ENCODE measurements at places on chromosomes 16 and 17.

DNA sequence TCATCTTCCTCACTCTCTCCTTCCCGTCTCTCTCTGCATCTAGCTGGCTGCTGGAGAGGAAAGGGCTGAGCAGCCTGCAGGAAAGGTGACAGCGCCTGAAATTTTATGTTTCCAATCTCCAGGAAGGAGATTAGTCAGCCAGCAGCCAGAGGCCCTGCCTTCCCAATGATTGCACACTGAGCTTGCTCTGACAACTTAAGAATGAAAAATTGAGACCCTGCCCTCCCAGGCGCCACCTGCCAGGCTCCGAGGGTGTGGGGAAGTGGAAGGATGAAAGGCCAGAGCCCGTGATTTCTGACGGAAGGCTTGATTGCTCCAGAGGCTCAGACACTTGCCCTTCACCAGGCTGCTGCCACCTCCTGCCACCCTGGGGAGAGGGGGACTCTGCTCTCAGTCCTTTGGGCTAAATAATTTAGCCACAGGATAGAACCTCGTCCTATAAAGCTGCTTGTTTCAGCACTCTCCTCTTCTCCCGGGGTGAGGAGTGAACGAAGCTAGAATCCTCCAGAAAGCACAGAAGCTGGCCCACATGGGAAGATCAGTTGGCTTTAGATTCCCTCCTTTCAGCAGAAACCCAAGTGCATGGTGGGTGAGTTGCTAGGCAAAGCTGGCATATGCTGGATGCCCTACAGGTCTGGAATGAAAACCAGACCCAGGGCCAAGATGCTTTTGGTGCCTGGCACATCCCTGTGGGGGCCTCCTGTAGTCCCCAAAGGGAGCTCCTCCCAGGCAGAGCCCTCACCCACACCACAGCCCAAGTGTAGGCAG is 33.5 kb downstream of the GRIN2C start:
- no peaks in the 10 kb centered on the region for H3K36me3 ChIP-seq
- no peak overlapping the region for H3K4me3 ChIP-seq
- H3K4me1 ChIP-seq: no peaks in the 10 kb centered on the region
- H3K27me3 ChIP-seq: no peaks in the 10 kb centered on the region
- no peak overlapping the region for H3K27ac ChIP-seq
- DNase-seq: no peak

GRCh38 chr17:3964203-3965117 is at the start of gene ATP2A3:
Gene ATP2A3, minus strand, starts transcription at chr17:3964437. Its CDS starts 146 bp downstream, at chr17:3964291.
- H3K4me3 ChIP-seq: peak within 1 kb of the TSS; percentile 31
- H3K36me3 ChIP-seq: no peaks in the 10 kb centered on the region
- DNase-seq: no peak
- no peaks in the 10 kb centered on the region for H3K27me3 ChIP-seq
- no peaks in the 10 kb centered on the region for H3K4me1 ChIP-seq
- H3K27ac ChIP-seq: peak within 1 kb of the TSS; percentile 44

DNA sequence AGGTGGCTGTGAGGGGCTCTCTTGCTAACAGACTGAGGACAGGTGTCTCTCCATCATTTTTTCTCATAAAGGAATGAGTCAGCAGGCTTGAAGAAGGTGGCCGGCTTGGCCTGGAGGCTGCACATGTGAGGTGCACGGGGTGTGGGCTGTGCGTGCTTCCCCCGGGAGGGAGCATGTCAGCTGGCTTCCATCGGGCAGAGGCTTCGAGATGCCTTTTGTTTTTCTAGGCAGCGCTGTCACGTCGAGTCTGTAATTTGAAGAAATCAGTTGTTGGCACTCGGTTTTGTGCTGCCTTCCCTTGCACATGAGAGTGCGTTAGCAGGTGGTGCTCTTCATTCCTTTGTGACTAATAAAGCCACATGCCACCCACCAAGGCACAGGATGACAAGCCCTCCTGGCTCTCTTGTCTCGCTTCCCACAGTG is 89.7 kb downstream of the NPIPB11 start:
- H3K4me1 ChIP-seq: no peaks in the 10 kb centered on the region
- H3K27ac ChIP-seq: no peak overlapping the region
- DNase-seq: no peak
- no peaks in the 10 kb centered on the region for H3K36me3 ChIP-seq

- no peak for DNase-seq
- no peaks in the 10 kb centered on the region for H3K27me3 ChIP-seq
- H3K36me3 ChIP-seq: no peaks in the 10 kb centered on the region
- H3K27ac ChIP-seq: no peak overlapping the region
Measured at GRCh38 chr16:6124136-6124535, 1026.5 kb upstream of the EEF2KMT start.

GRCh38 chr17:6576038-6576785 is 19.9 kb upstream of the PITPNM3 start:
- H3K27me3 ChIP-seq: no peaks in the 10 kb centered on the region
- no peak overlapping the region for H3K4me3 ChIP-seq
- H3K4me1 ChIP-seq: no peaks in the 10 kb centered on the region
- no peak for DNase-seq

DNA sequence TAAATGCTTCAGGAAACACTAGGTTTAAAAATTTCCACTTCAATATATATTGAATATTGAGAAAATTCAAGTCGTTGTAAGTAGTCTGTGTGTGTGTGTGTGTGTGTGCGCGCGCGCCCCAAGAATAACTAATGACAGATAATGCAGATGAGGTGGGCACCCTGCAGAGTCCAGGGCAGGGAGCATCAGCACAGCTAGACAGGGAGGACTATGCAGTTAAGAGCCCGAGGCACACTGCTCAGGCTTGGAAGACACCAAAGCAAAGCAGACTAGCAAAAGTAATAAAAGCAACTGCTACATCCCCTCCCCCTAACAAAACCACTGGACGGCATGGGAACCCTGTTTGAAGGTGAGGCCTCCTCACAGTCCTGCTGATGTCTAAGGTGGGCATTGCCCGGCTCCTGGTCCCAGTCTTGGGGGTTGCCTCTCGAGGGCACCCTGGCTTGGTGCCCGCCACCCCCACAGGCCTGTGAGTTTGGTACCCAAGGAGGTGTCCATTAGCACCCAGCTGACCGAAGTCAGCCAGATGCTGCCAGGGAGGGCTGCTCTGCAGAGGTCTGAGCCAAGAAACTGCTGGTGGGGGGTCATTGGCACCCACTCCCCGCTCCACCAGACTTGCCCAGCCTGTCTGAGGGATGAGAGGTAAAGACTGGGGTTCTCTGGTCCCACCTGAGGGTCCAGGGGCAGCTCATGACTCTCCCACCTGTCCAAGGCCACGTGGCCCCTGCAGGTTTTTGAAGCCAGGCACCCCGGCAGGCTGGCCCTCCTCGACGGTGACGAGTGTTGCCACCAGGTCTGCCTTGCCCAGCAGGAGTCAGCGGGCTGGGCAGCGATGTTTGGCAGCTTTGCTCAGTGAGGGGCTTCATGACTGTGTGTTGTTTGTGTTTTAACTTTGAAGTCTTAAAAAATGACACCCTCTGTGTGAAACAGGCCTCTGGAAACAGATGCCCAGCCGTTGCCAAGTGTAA is 18.7 kb downstream of the LRRC75A start:
- H3K4me1 ChIP-seq: peaks cover 3% of the 10 kb centered on the region
- DNase-seq: no peak
- no peak overlapping the region for H3K4me3 ChIP-seq
- no peaks in the 10 kb centered on the region for H3K27me3 ChIP-seq

DNA sequence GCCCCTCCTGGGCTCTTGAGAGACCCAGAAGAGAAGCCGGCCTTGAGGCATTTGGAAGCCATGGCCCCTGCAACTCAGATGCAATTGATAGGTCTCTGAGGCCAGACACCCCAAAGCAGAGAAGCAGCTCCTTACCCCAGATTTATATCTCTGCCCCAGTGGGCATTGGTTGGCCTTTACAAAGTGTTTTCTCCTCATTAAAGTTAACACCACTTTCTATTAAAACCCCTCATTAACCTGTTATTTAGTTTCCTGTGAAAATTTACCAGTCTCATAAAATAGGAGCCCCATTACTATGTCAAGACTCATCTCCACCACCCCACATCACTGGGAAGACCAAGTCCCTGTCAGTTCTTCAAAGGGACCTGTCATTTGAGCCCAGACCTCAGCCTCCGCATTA is at the start of gene KRT35:
KRT35 (minus strand) TSS at position 116 of the 400 bp plus-strand sequence; CDS start at position 62, 54 bp downstream.
- no peak within 1 kb of the TSS for H3K4me3 ChIP-seq
- H3K4me1 ChIP-seq: no peaks in the 10 kb centered on the region
- H3K36me3 ChIP-seq: no peaks in the 10 kb centered on the region
- no peaks in the 10 kb centered on the region for H3K27me3 ChIP-seq
- H3K27ac ChIP-seq: no peak within 1 kb of the TSS

DNA sequence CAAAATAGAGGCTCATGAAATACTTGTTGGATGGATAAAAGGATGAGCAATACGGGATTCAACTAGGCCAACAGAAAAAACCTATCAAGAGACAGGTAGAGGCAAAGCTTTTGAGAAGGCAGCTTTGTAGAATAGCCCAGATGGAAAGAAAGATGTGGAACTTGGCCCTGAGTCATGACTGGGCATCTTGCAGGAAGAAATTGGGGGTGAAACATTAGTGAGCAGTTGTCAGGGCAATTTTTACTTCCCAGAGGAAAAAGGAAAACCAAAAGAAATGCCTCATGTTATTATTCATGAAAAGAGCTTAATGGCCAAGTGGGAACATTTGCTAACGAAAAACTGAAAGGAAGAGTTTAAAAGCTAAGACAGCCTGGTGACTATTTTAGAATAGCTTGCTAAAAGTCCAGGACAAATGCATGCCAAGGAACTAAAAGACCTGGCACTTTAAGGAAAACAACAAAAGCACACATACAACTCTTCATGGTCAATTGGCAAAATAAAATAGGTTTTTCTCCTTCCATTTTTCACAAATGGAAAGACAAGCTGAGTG is 180.1 kb downstream of the HS3ST3A1 start:
- DNase-seq: no peak
- H3K36me3 ChIP-seq: no peaks in the 10 kb centered on the region
- H3K27ac ChIP-seq: no peak overlapping the region

- H3K4me1 ChIP-seq: no peaks in the 10 kb centered on the region
- H3K27me3 ChIP-seq: no peaks in the 10 kb centered on the region
- H3K36me3 ChIP-seq: no peaks in the 10 kb centered on the region
- no peak overlapping the region for H3K27ac ChIP-seq
Measured at GRCh38 chr17:19905502-19905901, 37.8 kb upstream of the ULK2 start.

- no peak overlapping the region for H3K27ac ChIP-seq
- no peaks in the 10 kb centered on the region for H3K27me3 ChIP-seq
- DNase-seq: no peak
- no peaks in the 10 kb centered on the region for H3K36me3 ChIP-seq
- H3K4me3 ChIP-seq: no peak overlapping the region
Measured at GRCh38 chr16:17026600-17027242, 444.0 kb downstream of the XYLT1 start.

GRCh38 chr16:88522276-88522949 is 47.8 kb upstream of the ZC3H18 start:
- H3K4me1 ChIP-seq: peaks cover 4% of the 10 kb centered on the region
- H3K27me3 ChIP-seq: no peaks in the 10 kb centered on the region
- no peak overlapping the region for H3K4me3 ChIP-seq
